ENCODE measurements at places on chromosomes 12 and 14.

- peak; percentile 75 for DNase-seq
Observed at GRCh38 chr12:123075646-123076171, 75.2 kb downstream of the PITPNM2 start.

GRCh38 chr12:67019070-67019469, 250.1 kb upstream of the CAND1 start:
- no peak for DNase-seq

- no peak for DNase-seq
Observed at GRCh38 chr12:5035618-5036017, 8.1 kb upstream of the KCNA5 start.

DNA sequence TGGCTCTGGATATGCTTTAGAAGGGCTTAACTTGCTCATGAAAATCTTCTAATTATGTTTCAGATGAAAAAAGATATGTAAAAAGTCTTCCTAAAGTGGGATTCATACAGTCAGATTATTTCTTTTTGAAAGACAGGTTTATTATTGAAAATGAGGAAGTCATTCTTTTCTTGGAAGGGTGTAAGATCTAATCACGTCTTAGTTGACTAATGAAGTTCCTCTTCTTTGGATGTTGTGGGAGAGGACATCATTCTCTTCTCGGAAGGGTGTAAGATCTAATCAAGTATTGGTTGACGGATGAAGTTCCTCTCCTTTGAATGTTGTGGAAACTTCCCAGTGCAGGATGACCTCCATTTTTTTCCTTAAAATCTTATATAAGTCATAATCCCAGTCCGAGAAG, 74.9 kb downstream of the ALG10 start:
- DNase-seq: no peak

GRCh38 chr12:69022674-69023073, 89.7 kb upstream of the CPM start:
- no peak for DNase-seq

- no peak for DNase-seq
Observed at GRCh38 chr12:94418517-94418916, 41.1 kb downstream of the CEP83 start.

GRCh38 chr14:37232907-37233481, 35.3 kb downstream of the MIPOL1 start:
- peak; percentile 8 for DNase-seq

DNA sequence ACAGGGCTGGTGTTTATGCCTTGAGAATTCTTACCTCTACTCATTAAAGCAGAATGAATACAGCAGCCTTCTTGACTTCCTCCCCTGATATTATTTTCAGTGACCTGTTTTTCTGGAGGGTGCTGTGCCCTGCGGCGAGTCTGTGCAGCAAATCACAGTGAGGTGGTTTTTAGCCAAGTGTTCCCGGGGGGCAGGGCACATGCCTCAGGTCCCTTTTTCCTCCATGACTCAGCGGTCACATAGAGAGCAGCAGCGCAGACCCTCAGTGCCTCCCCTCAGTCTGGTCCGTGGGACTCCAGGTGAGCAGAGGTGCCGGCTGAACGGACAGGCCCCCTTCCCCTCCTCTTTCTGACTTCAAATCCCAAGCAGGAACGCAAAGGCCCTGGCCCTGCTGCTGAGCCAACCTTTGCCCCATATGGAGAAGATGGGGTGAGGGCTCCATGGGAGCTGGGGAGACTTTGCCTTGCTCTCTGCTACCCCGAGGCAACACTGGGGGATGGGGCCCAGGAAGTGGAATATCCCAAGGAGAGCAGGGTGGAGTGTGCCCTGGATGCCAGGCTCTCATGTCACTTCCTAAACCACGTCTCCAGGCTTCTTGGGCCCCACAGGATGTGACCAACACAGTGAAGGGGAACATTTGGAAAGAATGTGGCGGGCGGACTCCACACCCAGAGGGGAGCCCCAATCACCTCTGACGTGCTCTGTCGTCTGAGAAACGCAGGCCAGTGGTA, 90.0 kb downstream of the DHRS2 start:
- no peak for DNase-seq

DNA sequence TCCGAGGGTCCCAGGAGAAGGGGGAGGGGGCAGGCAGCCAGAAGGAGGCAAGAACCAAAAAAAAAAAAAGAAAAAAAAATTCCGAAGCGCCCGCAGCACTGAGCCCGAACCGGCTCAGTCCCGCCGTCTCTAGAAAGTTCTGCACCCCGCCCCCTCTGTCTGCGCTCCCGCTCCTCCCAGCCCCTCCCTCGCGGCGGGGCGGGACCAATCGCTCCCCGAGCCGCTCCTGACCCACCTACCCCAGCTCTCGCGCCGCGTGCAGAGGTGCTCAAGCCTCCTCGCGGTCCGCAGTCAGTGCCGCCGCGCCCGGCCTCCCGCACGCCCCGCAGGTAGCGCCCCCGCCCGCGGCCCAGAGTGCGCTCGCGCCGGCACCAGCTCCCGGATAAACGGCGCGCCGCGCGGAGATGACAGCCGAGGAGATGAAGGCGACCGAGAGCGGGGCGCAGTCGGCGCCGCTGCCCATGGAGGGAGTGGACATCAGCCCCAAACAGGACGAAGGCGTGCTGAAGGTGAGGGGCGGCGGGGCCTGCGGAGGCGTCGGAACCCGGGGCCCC, at the start of gene FKBP4:
Gene FKBP4, plus strand, starts transcription at position 235 of the 554 bp plus-strand sequence. Its CDS starts 170 bp downstream, at position 405.
- peak; percentile 96 for DNase-seq

All from GM10248 (cell line).